ENCODE measurements at places on chromosomes 3 and 15.

GRCh38 chr3:182414586-182414985 is 378.7 kb upstream of the ATP11B start:
- DNase-seq = no peak

GRCh38 chr3:106013971-106014370 is 145.2 kb upstream of the CBLB start:
- DNase-seq = no peak

DNA sequence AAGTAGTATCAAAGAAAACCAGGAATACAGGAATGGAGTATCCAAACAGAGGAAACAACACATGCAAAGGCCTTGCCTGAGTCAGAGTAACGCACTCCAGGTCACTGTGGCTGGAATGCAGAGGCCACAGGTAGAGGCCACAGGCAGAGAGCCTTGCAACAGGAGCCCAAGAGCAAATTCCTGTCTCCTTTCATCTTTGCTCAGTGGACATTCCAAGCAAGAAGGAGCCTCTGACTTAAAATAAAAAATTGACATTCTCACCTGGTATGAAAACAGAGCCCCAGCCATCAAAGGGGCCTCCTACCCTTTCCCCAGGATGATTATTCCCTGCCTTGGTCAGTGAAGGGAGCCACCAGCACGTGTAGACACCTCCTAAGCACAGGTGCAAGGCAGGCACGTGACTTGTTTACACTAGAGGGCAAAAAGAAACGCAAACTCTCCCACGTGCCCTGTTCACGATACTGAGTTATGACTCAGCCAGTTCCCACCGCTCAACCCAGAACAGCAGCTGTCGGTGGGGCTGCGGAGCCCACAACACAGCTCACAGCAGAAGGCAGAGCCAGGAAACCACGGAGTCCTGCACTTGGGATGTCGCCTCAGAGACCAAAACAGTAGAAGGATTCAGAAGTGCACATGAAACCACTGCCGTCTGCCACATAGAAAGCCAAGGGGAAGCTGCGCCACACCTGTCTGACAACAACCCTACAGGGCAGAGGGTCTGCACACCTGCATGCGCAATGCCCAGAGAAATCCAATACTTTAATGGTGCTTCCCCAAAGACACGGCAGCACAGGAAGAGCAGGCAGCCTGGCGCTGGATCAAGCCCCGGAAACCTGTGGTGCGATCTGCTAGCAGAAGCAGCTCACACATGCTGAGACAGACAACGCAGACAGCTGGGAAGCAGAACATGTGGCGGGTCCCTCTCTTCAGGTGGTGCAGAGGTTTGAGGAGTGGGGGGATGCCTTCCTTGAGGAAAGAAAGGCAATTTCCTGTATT is 52.1 kb downstream of the ITGB5 start:
- peak; percentile 54 for DNase-seq

- DNase-seq = no peak
Observed at GRCh38 chr15:55222588-55222987, 25.8 kb upstream of the RSL24D1 start.

- no peak for DNase-seq
Observed at GRCh38 chr15:67857220-67857619, 17.4 kb upstream of the RNU6-1 start.

DNA sequence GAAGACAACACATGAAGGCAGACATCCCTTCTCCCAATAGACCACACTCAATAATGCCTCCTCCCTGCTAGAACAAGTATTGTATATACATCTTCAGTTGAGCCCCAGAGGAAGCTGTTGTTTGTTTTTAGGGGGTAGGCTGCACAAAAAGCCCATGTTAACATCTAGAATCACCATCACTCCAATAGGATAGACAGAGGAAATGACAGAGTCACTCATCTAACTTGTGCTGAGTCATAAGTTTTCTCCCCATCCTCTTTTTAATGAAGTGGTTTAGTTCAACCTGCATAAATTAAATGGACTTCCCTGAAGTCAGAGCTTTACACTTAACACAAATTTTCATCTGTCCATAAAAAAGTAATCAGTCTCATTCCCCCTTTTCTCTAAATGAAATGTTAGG is 122.9 kb upstream of the SPATA12 start:
- DNase-seq = no peak

DNA sequence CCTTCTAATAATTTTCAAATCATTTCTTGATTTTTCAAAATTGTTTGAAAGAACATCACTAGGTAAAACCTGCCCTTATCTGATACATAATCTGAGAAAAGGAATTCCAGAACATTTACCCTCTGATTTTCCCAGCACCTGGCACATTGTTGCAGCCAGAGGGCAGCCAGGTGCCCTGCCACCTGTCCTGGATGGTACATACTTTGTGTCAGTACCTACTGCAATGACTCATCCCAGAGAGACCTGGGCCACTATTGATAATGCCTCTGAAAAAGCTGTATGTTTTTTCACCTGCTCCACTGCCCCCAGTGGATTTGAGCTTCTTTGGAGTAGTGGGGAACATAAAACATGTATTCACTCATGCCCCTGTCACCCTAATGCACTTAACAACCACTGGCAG is 648.9 kb upstream of the GBE1 start:
- DNase-seq = no peak
